ENCODE measurements at places on chromosomes 4 and X.

DNA sequence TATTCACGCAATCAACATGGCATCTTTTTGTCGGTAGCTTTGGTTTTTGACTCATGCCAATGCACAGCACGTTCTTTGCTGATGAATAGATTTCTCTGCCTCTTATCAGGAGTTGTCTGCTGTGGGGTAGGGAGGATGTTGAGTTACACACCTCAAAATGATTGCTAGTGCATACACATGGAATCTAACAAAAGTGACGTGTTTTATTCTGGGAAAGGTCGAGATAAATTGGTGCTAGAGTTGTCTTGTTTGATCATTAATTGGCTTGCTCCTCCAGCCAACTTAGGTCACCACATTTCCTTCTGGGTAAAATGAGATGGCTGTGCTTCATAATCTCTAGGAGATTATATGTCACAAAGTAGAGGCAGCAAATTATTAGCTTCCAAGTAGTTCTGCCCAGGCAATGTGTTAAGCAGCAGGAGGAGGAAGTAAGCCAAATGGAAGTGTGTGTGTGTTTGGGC, 3.9 kb downstream of the RAB9A start:
- no peak for DNase-seq

GRCh38 chr4:43757147-43757546, 691.5 kb downstream of the KCTD8 start:
- DNase-seq = no peak

DNA sequence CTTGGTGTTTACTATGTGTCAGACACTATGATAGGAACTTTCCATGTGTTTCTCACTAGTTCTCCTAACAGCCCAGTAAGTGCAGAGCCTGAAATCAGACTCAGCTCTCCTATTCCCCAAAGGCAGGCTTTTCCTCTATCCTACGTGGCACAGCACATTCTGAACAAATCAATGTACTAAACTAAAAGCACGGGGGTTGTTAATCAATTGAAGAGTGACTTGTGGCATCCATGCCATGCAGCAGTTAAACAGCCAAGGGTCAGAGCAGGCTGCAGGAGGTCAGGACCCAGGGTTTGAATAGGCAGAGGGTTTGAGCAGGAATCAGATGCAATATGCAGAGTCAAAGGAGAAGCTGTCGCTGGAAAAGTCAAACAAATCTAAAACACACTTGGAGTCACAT, 289.7 kb upstream of the LDB2 start:
- DNase-seq = no peak

DNA sequence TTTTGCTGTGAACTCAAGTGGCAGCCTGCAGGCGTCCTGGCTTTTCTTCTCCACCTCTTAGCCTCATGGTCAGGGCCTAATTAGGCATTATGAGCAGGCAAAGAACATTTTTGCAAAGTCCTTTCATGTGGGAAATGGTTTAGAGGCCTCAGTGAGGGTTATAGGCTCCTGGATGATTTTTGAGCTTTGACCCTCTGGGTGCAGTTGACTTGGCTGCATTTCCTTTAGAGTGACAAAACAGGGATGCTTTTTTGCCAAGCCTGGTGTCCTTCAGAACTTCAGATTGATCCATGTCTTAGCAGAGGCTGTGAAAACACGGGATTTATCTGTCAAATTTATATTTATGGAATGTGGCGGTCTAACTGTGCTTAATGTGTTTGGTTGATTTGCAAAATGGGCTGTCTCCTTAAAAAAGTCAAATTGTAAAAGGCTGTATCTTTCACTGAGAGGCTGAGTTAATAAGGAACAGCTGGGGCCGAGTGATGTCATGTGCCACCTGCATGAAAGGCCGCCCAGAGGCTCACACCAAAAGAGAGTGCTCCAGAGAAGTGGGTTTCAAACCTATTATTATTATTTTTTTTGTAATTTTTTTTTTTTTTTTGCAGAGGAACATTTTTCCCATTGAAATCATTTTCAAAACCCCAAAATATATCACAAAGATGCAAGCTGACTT, 192.2 kb upstream of the ARX start:
- no peak for DNase-seq

GRCh38 chr4:96355414-96355813, 515.5 kb downstream of the PDHA2 start:
- no peak for DNase-seq

DNA sequence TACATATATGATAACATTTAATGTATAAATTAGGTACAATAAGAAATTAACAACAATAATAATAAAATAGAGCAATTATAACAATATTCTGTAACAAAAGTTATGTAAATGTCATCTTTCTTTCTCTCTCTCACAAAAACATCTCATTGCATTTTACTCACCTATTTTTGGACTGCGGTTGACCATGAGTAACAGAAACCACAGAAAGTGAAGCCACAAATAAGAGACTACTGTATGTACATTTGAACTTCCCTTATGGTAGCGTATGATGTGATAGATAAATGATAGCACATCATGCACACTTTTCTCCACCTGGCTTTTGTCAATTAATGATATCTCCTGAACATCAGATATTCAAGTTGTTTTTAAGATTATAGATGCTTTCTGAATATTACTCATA, 80.5 kb downstream of the HNRNPD start:
- DNase-seq = no peak

DNA sequence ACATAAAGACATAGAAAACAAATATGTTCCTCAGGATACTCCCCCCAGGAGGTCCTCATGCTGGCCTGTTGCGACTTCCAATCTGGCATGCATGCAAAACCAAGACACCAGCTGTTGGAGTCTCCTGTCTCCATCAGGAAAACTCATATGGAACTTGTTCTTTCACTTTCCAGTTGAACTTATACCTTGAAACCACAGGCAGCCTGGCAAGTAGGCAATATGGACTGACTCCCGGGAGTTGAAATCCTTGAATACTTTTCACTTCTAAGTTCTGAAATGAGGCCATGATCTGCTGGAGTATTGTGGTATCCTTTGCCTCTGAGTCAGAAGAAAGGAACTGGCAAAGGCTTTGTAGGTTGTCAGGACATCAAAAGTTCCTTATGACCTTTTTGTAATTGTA, 444.2 kb downstream of the IDS start:
- peak; percentile 28 for DNase-seq

DNA sequence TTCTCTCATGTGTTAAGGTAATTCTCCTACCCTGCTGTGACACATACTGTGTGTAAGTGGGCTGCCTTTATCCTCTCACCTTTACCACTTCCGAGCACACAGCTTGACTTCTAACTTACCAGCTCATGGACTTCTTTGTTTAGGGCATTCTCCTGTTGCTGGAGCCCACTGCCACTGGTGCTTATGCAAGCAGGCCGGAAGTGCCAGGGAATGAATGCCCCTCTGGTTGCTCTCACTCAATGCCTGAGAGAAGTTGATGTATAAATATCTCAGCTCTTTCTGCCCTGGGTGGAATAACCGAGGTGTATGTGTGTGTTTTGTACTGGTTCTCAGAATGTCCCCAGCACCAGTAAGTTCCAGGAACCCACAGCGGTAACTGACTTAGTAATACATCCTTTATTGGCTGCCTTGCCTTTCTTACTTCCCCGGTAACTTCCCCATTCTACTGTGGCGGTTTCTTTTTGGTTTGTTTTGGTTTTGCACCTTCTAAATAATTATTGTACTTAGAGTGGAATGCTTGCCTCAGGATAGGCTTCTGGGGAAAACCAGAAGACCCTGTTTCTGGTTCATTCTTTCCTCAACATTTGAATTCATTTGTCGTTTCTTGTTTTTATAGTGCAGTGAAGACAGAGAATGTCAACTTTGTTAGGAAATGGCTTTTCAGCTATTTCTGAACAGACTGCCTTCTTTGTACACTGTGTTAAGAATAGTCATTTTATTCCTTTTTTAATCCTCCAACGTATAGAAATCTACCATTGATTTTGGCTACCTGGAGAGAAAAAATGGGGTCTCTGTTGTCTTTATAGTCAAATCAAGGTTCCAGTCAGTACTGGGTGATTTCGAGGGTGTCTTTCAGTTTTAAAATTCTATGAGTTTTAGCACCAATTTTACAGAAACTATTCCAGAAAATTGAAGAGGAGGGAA, 45.4 kb downstream of the CXorf58 start:
- DNase-seq = no peak

DNA sequence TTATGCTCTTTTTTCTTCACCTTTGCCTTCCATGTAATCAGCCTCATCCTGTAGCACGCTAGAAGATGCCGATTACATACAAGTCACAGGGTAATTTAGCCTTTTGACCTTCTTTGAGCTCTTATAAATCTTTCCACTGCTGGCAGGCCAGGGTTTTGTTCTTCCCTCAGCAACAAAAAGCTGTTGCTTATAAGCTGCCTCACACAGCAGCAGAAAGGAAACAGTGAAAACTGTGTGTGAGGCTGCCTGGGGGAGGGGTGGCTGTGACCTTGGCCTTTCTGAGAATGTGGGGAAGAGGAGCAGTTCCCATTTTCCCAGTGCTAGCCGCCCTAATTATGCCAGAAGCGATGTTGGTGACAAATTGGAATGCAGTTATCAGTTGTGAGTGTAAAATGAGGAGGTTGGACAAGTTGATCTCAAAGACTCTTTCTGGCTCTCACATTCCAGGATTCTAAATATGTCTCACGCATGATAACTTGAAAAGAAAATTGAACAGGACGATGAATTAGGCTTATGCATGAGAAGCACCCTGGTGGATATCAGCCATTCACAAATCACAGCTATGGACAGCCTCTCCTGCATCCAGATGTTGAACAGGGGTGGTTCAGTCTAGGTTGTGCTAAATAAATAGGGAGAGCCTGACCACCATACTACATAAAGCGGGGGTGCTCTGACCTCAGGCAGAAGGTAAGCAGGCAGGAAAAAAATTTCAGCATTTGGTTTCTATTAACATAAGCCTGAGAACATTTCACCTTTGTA, 25.7 kb downstream of the SLITRK2 start:
- DNase-seq = no peak

- peak; percentile 58 for DNase-seq
These were observed at the start of gene TET2 for GRCh38 chr4:105146276-105147015. Gene TET2, plus strand, starts transcription at chr4:105146876. Its CDS starts 87,067 bp downstream, at chr4:105233943.

DNA sequence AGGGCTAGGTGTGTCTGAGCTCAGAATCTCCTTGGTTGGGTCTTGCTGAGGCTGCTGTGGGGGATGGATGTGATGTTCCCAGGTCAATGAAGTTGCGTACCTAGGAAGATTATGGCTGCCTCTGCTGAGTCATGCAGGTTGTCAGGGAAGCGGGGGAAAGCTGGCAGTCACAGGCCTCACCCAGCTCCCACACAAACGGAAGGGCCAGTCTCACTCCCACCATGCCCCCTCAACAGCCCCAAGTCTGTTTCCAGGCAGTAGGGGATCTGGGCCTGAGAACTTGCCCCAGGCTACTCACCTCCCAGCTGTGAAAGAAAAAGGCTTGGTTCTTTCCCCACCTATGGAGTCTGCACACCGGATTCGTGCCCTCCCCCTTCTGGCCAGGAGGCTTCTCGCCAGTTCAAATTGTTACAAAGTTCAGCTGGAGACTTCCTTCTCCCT, 72.9 kb downstream of the WDR44 start:
- no peak for DNase-seq

- DNase-seq = no peak
These were observed 31.2 kb upstream of the UXT start for GRCh38 chrX:47690175-47690574.

DNA sequence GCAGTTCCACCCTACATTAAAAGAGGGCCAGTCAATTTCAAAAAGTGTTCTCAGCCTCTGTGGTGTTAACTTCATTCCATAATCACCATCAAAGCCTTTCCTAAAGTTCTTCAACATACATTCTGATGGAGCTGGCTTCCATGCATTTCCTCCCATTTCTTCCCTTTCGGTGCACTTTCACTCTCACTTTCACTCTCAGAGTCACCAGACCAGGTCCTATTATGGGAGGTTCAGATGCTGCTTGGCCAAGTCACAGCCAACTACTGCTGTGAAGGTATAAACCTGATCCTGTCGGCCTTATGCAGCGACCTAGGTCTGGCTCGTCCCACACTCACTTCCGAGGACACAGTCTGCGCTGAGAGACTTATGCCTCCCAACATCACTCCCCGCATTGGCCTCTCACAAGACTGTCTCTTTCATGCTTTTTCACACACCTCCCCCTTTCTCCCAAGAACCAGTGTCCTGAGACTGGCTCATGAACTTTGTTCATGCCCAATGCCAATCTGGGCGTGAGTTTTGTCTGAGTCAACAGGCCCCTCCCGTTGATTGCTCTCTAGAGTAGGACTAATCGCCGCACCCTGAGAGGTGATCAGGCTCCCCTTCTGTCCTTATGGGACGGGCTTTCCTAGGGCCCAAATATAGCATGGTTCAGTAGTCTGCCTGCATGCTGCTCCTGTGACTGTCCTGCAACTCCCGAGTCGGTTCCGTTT, 60.8 kb upstream of the XAGE1B start:
- DNase-seq = no peak

DNA sequence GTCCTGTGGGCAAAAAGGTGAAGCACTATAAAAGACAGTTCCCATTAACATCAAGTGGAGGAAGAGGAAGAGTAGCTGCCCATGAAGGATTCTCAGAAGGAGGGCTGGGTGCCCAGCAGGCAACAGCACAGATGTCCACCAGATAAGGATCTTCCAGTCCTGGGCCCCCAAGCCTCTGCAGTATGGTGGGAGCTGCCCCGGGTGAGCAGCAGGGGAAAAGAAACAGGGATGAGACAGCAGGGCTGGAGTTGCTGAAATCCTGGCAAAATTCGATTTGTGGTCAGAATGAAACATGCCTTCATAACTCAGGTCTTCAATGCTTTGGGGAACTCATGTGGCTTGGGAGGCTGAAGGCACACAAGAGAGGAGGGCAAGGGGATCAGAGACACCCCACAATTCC, 94.6 kb downstream of the RASL11B start:
- DNase-seq = no peak

- DNase-seq = no peak
These were observed 10.0 kb downstream of the FAM184B start for GRCh38 chr4:17771284-17771908.

GRCh38 chr4:47837094-47837907, 566 bp downstream of the CORIN start:
- DNase-seq = no peak

DNA sequence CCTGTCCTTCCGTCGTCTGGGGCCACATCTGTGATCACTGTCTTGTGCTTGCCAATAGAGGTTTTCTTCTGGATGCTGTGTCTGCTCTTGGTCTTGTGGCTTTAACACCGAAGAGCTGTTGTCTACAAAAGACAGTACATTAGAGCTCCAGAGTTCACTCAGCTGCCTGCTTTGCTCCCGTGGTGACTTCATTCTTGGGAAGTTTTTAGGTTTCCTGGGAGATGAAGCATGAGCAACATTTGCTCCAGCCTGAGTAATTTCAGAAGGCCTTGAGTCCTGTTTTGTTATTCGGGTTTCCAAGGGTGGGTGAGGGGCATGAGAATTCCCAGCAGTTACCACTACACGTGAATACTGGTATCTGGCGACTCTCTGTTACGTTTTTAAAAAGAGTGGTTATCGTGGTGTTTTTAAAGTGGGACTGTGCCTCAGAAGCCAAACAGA, 189.2 kb downstream of the SHROOM3 start:
- peak; percentile 95 for DNase-seq

GRCh38 chr4:727576-727975, 21.9 kb downstream of the PCGF3 start:
- no peak for DNase-seq

GRCh38 chr4:137083571-137084135, 448.6 kb downstream of the PCDH18 start:
- no peak for DNase-seq

Measured in GM04504 (cell line).